Fibroblast of skin of abdomen (primary cell): ENCODE measurements at places on chromosomes 6 and 20.

DNA sequence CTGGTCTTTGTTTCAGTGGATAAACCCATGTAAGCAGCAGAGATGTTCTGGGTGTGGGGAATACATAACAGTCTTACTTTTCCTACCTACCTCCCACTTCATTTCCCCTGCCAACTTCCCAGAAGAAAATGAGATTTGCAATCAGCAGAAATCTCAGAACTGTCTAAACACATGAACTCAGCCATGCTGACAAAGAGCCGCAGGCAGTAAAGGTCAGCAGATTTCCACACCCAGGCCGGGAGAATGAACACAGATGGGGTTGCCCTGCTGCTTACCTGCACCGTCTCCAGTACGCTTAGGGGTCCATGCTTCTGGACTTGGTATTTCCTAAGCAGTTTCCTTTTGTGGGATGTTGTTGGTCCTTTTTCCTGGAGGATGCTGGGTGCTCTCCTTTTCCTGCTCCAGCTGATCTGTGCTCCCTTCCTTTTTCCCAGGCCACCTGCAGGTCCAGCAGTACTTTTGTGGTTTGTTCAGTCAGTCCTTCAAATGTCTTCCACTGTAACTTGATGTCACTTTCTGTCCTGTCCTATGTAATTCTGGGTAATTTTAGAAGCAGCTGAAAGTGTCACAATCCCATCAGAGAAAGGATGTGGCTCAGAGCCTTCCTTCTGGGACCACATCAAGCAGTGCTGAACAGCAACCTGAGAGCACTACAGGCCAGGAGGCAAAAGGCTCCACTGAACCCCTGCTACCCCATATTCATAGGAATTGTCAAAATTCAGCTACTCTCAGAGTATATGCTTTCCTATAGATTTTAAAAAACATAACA is 129.0 kb downstream of the CEP57L1 start:
- no peak for DNase-seq

DNA sequence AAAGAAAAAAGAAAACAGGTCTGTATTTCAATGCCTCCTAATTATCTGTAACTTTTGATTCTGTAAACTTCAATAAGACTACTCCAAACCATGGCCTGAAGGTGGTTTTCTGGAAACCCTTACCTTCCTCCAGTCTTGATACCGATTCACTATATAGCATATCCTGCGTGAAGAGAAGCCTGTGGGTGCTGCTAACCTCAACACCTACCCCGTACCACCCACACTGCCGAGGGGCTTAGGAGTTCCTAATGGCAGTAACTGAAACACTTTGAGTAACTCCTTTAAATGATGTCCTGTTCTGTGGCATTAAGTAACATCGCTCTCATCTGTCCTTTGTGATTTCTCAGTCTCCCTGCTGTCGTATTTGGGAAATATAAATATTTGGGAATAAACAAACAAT is 104.5 kb upstream of the CARMIL1 start:
- no peak for DNase-seq

DNA sequence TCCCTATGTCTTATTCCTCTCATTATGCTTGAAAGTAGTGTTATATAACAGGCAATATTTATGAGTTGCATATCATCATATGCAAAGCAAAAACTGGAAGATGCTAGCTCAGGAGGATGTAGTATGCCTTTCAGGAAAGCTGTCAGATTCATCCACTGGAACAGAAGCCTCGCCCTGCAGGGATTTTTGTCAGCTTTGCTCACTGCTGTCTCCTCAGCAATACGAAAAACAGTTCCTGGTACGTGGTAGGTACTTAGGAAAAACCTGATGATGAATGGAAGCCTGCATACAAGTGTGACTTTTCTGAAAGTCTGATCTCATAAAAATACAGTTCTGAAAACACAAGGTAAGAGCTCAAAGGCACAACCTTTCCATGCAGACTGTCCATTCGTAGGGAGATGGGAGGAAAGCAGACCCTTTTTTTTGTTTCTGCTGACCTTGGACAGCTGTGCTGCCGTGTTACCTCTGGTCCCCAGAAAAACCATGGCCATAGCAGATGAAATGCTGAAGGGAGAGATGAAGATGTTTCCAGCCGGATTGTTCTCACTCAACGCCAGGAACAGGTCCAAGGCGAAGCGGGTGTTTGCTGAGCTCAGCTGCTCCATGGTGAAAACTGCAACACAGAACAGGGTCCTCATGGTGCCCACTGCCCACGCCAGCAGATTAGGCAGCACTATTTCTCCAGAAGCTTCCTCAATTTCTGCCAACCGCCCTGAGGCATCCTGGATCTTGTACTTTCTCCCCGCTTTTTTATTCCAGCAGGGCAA is 1.5 kb downstream of the SERPINB1 start:
- no peak for DNase-seq

GRCh38 chr6:33787954-33788693 is 806 bp downstream of the LEMD2 start:
- peak; percentile 74 for DNase-seq

- DNase-seq: no peak
These were observed 46.3 kb upstream of the FOXA2 start for GRCh38 chr20:22630701-22631100.

DNA sequence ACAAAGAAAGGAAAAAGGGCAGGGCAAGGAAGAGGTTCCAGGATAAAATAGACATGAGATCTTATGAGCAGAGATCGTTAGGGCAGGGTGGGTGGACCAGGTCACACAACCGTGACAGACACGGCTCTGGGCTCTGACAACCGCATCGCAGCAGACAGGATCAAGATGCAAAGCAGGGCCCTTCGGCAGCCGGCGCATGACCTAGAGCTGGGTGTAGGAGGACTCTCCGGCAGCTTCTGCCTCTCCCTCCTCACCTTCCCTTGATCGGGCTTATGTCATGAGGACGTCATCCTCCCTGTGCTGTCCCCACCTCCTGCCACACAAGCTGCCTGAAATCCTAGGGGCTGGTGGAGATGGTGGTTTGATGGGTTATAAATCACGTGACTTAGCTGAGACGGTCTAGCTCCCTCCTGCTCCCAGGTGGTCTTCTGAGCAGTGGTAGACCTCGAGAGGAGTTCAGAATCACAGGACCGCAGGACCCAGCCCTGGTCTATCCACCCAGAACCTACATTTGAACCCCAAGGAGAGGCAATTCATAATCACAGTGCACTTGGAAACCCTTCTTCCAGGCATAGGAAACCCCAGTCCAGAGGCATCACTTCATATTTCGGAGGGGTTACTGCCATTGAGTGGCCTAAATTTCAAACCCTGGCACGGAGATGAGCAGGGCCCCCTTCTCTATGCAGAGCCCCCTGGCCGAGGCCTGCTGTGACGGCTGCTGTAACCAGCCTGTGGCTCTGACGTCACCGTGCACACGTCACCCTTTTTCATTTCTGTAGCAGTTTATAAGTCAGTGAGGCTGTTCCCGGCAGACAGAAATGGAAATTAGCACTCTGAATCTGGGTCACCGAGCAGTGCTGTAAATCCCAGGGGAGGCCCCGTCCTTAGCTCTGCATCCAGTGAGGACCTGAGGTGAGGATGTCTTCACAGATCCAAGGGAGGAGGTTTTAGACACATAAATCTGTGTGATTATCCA is 8.7 kb upstream of the CCR6 start:
- no peak for DNase-seq

- no peak for DNase-seq
These were observed 34.5 kb upstream of the FERMT1 start for GRCh38 chr20:6157345-6157744.

DNA sequence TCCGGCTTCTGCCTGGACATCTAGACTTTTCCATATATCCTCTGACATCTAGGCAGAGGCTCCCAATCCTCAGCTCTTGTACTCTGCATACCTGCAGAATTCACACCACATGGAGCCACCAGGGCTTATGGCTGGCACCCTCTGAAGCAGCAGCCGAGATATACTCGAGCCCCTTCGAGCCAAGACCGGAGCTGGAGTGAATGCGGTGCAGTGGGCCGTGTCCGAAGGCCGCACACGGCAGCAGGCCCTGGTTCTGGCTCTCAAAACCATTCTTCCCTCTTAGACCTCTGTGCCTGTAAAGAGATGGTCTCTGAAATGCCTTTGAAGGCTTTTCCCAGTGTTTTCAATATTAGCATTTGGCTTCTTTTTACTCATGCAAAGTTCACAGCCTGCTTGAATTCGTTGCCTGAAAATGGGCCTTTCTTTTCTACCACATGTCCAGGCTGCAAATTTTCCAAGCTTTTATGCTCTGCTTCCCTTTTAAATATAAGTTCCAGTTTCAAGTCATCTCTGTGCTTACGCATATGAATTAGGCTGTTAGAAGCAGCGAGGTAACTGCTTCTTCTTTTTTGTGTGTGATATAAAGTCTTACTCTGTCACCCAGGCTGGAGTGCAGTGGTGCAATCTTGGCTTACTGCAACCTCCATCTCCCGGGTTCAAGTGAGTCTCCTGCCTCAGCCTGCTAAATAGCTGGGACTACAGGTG is 3.8 kb upstream of the SIRPB1 start:
- no peak for DNase-seq

DNA sequence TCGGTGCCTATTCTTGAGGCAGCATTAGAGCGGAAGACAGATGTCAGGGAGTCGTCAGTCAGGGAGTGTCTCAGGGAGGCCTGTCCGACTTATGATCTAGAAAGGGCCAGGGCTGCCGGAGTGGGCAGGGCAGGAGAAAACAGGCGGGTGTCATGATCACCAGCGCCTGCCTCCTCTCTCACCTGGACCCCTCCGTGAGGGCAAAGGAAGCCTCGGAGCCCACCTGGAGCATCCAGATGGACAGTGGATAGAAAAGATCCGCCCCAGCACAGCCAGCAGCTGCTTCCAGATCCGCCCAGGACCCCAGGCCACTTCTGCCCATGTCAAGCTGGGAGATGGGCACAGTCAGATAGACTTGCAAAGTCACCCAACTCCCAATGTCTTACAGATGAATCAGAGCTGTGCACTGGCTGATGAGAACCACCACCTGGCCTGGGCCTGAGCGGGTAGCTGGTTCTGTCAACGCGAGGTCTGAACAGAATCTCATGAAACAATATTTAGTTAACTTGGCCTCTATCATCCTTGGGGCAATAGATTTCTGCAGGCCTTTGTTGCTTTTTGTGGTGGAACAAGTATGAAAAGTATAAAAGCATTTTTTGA is 22.2 kb downstream of the PSMG4 start:
- peak; percentile 17 for DNase-seq

DNA sequence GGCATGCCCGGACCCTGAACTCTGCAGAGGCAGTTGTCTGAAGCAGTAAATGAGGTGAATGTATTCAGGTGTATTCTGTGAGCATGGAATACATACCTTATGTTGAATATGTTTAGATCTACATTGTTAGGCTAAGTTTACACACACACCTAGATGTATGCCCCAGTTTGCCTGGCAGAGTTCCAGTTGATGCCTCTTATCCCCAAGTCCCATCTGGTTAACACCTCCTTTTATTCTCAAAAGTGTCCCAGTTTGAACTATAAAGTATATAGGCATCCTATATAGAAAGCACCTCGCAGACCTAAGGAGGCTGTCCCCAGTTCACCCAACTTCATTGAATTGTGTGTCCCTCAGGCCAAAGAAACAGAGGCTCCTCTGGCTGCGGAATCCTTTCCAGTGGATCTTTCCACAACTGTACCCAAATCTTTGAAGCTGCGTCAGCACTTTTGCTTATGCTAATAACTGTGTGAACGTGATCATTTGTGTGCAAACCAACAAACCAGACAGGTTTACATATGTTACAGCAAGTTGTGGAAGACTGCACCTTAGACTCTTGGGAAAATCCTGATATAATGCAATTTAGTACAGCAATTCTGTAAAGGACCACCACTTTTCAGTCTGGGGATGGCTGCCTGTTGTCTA is 4.8 kb upstream of the DHX35 start:
- no peak for DNase-seq

DNA sequence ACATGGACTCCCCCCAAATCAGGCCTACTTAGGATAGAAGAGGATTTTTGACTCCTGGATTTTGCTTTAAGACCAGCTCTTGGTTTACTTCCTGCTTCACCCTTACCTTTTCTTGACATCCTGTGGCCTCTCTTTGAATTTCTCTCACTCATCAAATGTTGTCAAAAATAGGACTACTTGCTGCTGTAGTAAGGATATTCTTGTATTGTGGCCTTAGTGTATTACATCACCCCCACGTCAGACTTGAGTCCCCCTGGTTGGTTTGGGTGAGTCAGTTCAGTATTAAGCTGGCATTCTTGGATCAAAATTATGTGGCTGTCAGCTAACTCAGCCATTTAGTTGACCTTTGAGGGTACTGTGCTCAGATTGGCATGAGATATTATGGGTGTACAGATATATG is 1.1 kb downstream of the TPX2 start:
- peak; percentile 46 for DNase-seq

GRCh38 chr20:1632178-1632577 is 12.4 kb upstream of the SIRPB1 start:
- no peak for DNase-seq

DNA sequence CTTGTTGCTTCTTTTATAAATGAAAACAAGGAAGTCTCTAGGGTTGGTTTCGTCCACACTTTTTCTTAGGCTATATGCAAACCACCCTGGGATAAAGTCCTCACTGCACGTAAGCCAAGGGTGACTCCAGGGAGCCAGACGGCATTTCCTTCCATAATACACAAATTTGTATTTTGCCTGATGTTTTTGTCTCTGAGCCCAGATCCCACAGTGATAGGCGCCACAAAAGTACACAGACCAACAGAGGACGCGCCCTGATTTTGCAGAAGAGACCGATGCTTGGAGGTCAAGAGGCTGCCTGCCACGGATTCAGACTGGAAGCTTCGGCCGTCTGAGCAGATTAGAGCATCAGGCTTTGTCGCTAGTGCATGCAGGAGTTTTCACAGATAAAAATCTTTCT is 22.8 kb downstream of the FOXQ1 start:
- no peak for DNase-seq

- DNase-seq: peak; percentile 21
These were observed 224.8 kb upstream of the JAG1 start for GRCh38 chr20:10898552-10898951.

DNA sequence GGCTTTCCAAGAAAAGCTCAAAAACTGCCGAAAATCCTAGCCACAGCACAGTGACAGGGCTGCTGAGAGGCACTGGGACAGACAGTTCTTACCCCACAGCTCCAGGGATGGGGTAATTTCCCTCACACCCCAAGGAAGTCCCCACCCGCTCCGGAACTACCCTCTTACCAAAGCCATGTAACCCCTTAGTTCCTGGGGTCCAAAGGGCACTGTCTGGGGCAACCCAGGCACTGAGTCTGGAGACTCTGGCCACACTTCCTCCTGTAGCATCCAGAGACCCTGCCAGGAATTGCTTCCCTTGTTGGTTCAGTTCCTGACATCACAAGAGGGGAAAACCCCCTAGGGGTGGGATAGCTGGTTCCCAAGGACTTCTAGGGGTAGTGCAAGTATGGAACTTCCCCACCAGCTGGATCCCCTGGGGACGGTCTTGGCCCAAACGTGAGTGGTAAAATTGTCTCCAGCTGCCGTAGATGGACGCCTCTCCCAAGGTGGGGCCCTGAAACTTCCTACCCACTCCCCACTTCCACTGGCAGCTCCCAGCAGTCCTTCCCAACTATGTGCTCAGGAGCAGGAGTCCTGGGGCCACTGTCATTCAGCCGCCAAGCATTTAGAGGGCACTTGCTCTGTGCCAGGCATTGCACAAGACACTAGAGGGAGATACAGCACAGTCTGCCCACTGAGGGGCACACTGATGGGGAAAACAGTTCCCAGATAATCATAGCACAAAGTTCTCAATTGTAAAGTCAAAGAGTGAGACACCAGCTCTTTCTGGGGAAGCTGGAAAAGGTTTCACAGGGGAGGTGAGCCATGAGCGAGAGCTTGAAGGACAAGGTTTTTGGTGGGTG is 17.2 kb upstream of the HCK start:
- DNase-seq: peak; percentile 20
